ENCODE measurements at places on chromosomes 2 and 18.

GRCh38 chr2:188892636-188893035 lies 81.5 kb upstream of the COL3A1 start:
- no peak for DNase-seq

- no peak for DNase-seq
These were observed 228.5 kb downstream of the GLI2 start for GRCh38 chr2:120963997-120964705.

- no peak for DNase-seq
These were observed 1090.8 kb downstream of the BCL11A start for GRCh38 chr2:59462422-59463197.

- no peak for DNase-seq
These were observed 50.4 kb upstream of the SMIM21 start for GRCh38 chr18:75477900-75478299.

DNA sequence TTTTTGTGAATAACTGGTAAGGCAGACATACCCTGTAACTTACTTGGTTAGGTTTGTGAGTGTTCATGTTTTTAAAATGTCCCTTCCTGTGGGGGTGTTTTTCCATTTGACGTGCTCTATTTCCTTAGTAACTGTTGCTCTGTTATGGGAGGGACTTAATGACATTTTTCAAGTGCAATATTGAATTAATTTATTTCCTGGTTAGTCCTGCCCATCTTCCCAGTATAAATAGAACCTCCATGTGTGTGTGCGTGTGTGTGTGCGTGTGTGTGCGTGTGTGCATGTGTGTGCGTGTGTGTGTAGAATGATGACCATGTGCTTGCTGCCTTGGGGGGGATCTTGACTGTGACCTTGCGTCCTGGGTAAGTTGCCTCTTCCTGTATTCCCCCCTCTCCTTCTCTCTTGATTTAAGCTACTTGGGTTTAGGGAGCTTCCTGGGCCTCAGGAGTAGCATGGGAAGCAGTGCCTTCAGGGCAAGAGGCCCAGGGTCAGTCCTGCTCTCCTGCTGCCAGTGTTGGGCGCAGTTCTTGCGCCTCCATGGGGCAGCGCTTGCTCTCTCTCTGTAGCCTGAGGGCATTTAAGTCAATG lies 163.9 kb downstream of the LDLRAD4 start:
- no peak for DNase-seq

DNA sequence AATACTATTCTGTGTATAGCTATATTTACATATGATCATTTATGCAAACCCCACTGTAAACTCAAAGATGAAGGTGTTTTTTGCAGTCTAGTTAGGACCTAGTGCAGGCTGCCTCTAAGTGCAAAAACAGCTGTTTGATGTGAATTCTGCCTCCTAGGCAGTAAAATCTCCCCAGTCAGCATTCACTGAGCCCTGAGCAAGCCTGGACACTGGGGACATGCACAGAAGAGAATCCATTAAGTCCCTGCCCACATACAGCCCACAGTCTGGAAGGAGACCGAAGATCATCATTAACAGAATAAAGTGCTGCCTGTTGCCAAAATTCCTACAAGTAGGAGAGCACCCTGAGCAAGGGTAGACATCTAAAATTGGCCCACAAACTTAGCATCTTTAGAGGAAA lies 14.4 kb upstream of the BIN1 start:
- no peak for DNase-seq

DNA sequence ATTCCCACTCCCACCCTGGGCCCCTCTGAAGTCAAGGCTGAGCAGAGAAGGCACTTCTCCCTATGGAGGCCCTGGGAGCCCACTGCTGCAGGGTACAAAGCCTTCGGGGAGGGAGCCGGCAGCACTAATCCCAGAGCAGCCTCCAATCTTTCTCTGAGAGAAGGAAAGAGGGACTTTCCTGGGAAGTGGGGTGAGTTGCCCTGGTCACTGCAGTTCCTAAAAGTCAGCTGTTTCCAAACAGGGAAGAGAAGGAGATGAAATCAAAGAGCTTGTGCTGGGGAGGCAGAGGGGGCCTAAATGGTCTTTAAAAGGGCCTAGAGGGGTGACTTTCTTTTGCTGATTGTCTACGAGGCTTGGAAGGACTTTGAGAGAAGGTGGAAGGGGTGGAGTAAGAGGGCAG lies 264.7 kb downstream of the TNS1 start:
- DNase-seq, result no peak

GRCh38 chr2:241066893-241067341 lies 35.2 kb downstream of the MTERF4 start:
- DNase-seq, result no peak

GRCh38 chr2:134282629-134283400 lies 28.9 kb downstream of the MGAT5 start:
- DNase-seq, result no peak

GRCh38 chr18:67428158-67428557 lies 88.4 kb downstream of the DSEL start:
- DNase-seq, result no peak

DNA sequence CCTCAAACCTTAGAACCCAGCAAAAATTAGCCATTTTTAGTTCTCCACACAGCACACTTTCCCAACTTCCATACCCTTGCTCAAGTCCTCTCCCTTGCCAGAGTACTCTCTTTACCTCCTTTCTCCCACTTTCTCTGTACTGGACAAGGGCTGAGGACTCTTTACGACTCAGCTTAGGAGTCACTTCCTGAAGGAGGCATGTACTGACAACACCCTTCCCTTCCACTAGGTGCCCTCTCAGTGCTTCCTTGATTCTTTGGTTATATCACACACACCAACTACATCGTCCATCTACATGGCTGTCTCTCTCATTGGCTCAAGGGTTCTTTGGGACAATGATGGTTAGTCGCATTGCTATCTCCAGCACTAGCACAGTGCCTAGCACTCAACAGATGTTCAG lies 5.2 kb upstream of the C18orf63 start:
- DNase-seq, result no peak

DNA sequence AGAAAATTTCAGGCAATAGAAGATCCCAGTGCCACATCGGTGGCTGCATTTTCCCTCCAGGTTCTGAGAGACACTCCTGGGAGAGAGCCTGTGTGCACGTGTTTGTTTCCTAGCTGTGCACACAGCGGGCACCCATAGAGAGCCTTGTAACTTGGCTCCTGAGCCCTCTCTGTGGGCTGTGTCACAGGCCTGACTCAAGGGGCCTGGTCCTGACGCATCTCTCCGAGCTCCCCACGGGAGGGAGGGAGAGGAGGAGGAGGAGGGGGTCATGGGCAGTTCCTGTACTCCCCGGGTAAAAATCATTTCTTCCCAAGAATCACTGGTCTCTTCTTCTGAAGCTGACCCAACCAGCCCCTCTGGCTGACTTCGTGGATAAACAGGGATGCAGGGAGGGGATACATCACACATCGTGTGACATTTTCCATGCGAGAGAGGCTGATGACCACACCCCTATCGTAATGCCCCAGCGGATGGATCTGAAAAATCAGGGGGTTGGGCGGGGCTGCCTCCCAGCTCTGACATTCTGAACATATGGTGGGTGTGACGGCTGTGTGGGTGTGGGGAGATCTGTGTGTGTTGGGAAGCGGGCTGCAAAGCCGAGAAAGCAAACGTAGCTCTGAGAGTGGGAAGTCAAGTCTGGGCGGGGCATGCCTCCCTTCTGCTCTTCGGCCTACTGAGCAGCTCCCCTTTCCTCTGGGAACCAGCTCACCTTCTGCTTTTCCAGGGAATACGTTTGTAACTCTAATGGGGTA lies 308.3 kb upstream of the HS6ST1 start:
- no peak for DNase-seq

- no peak for DNase-seq
These were observed 284.1 kb downstream of the SLC4A3 start for GRCh38 chr2:219911541-219911940.

GRCh38 chr2:20365249-20365817 lies 14.7 kb upstream of the PUM2 start:
- DNase-seq, result no peak

- DNase-seq, result no peak
These were observed 145.4 kb upstream of the ZNF804A start for GRCh38 chr2:184452907-184453306.

DNA sequence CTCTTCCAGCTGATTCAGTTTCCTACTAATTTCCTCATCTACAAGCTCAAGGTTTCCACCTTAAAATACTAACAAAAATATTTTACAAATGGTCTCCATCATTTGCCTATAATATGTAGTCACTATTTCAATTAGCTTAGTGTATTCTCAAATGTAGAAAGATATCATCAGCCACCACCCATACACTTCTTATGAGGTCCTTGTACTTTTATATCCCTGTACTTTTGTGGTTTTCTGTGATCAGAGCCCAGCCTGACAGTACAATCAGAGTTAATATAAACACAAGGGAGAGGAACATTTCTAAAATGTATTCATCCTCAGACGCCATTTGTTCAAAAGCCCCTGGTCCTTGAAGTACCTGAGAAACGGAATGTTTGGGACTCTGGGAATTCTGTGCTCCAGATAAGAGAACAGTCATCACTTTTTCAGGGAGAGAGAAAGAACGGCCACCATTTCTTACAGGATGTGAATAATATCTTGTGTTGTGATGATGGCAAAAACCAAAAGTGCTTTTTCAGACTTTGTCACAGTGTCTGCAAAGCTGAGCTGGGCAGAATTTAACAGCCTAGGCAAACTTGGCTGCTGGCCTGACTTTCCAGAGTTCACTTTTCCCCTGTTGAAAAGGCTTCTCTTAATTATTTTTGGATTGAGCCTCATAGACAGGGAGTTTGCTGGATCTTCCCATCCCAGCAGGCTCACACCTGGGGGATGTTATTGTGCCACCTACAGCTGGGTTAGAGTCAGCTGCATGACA lies 361.7 kb upstream of the ACVR2A start:
- no peak for DNase-seq

GRCh38 chr2:17644997-17645720 lies 104.7 kb downstream of the VSNL1 start:
- no peak for DNase-seq

DNA sequence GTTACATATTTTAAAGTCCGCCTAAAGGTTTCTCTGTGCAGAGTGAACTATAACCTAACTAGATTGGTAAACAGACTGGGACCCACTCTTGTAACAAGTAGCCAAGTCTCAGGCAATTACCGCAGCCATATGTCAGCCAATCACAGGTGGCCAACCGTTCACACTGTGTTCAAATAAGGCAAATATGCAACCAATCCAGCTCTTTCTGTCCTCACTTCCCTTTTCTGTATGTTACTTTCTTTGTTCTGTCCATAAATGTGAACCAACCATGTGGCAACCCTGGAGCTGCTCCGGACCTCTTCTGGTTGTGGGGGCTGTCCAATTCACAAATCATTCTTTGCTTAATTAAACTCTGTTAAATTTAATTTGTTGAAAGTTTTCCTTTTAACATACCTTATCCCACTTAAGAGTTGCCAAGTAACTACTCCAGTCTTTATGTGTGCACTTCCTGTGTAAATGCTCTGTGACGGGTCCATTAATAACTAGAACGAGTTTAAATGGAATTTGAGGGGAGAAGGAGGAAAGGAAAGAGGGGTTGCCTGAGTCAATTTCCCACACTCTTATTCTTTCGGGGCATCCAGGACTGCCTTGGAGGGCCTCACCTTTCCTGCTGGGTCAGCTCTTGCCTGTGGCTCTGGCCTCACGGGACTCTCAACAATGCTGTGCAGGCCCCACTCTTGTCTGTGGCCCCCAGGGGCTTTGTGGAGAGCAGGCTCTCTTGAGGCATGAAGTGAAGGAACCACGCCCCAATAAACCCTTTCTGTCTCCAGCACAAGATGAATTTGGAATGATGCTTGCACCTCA lies 6.6 kb upstream of the RPL37A start:
- DNase-seq, result no peak

- no peak for DNase-seq
These were observed 71.9 kb downstream of the ADD2 start for GRCh38 chr2:70696142-70696541.

GRCh38 chr2:178845566-178846457 lies 38.6 kb upstream of the TTN start:
- DNase-seq, result peak; percentile 19

DNA sequence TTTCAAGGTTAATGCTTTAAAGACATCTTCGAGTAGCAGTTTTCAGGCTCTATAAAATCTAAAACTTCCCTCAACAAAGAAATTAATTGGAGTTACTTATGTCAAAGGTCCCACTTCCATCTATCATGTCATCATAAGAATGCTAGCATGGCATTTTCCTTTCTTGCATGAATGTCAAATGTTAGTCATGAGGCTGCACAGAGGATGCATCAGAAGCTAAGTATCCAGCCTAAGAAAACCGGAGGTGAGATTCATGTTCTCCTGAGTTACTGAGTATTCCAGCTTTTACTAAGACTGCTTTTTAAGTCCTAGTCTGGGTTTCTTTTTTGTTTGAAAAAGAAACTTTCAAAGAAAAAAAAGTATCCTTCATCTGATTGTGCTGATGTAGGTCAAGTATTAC lies 130.6 kb upstream of the CDH19 start:
- DNase-seq, result no peak

DNA sequence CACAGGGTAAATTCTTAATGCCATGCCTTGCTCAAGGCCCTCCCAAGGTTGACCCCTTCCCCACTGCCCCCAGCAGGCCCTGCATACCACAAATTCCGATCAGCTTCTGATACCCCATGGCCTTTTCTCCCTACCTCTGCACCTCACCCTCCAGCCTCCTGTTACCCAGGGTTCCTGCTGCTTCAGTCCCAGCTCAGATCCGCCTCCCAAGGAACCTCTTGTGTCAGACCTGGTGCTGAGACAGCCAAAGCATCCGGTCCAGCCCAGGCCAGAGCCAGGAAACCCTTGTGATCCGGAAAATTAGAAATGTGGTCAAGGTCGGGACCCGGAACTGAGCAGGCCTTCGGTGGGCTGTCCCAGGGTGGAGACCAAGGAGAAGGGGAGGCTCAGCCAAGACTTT lies 231.3 kb downstream of the BCL2 start:
- no peak for DNase-seq

DNA sequence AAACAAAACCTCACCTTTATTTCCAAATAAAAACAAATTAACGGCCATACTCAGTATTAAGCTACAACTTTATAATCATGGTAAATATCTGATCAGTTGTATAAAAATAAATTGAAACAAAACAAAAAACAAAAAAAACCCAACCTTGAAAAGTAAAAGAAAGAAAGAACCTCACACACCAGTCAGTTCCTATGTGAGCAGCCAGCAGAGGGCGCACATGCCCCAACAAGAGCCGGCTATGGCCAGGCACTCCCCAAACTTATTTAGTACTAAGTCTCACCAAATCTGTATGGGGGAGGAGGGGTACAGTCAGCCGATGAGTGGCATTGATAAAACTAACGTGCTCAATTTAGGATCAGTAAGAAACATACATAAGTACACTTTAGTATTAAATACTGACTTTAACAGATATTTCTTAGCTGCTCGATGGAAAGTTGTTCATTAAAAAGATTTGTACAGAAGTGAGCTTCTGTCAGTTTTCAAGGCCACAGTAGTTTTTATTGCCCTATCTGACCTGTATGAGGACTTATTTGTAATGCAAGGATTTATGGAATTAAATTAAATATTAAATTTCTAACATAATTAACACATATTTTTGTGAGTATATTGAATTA lies 172.6 kb downstream of the TCF4 start:
- peak; percentile 35 for DNase-seq
